ENCODE measurements at places on chromosomes 4 and X.

- DNase-seq, result no peak
These were observed 551 bp downstream of the NPNT start for GRCh38 chr4:105895583-105896460.

DNA sequence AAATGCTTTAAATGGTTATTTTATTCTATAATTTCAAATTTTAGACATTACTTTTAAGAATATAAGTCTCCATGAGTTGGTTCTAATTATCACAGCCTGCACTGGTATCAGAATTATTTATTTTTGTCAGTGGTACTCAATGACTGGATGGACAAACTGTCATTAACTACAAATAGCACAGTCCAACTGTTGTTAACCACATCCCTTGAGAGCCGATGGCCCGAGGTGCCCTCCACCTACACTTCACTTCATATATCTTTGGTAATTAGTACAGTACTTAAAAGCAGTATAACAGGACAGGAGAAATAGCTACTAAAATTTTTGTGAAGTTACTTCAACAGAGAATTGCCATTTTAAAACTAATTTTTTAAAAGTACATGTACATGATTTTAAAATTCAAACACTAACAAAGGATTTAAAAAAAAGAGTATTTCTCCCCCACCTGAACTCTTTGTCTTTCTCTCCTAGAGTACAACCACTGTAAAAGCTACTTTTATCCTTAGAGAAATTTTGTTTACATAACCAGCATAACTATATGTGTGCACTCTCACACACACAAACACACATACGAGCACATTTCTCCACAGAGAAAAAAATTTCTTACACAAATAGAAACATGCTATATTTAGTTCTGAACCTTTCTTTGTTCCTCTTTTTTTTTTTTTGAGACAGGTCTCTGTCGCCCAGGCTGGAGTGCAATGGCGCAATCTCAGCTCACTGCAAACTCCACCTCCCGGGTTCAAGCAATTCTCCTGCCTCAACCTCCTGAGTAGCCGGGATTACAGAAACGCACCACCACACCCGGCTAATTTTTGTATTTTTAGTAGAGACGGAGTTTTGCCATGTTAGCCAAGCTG, 6.5 kb downstream of the TIFA start:
- no peak for DNase-seq

DNA sequence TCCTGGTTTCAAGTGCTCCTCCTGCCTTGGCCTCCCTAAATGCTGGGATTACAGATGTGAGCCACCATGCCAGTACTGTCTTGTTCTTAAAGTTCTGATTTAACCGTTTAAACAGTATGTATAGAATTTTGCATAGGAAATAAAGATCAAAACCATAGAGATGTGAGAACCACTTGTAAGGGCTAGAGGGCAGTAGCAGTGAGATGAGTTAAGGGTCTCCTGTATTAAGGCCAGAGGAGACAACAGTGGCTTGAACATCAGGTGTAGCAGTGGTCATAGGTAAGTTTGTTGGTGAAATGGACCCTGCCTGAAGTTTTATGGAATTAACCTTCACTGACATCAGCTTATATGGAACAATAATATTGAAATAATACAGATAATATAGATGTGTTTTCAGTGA, 155.7 kb downstream of the SLC4A4 start:
- DNase-seq, result no peak

- no peak for DNase-seq
These were observed 43.6 kb downstream of the ADGRG4 start for GRCh38 chrX:136344320-136344719.

DNA sequence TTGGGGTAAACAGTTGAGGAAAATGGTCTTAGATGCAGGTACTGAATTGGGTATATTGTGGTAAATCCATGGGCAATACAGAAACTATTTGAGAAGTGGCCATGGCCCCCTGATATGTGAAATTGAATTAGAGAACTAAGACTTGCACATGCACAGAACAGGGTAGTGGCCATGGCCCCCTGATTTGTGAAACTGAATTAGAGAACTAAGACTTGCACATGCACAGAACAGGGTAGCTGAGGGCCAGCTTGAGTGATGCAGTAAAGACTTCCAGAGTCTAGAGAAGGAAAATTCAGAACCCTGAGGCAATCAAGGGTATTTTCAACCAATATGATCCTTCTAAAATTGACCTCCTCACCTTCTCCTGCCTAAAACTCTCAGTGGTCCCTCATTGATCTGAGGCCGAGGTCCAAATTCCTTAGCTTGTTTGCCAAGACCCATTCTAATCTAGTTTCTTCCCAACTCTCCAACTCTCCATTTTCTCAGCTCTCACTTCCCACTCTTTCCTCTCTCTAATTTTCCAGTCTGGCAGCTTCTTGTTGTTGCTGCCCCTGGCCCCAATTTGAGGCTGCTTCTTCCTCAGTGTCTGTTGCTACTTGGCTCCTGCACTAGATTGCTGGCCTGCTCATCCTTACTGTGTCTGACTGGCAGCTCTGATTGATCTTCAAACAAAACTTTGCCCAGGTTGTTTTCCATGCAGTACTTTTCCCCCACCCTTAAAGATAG, 72.4 kb downstream of the FRAS1 start:
- no peak for DNase-seq

- no peak for DNase-seq
These were observed 39.1 kb upstream of the NPFFR2 start for GRCh38 chr4:71992571-71993312.

DNA sequence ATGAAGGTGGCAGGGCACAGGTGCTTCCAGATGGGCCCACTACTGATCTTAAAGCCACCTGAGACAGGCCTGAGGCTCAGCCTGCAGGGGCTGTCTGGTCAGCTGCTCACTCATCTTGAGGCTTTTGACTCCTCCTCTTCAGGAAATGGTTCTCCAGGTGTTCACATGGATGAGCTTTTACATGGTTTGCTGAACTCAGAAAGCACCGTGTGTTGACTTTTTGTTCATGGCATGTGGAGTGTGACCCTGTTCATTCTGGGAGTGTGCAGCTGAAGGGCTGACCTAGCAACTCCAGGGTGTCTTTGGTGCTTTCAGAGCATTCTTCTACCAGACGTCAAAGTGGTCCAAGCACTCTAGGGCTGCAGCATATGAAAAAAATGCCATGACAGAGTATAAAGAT, 111.1 kb downstream of the CCNG2 start:
- DNase-seq, result no peak

DNA sequence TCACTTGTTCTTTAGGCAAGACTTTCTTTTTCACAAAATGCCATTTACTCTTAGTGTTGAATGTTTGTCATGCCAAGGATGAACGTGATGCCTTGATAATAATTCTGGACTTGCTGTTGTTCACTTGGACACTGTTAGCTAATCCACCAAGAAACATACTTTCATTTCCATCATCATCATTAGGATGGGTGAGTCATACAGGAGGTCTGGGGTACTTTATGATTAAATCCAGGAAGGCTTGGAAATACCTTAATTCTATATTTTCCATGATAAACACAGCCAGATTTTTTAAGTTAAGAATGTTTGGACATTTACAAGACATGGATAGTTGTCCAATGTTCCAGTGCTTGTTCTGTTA, 260.7 kb upstream of the GIMD1 start:
- DNase-seq, result no peak

- DNase-seq, result no peak
These were observed 300.6 kb upstream of the SPANXN1 start for GRCh38 chrX:144946666-144947065.

- no peak for DNase-seq
These were observed 33.9 kb downstream of the CPLX1 start for GRCh38 chr4:791898-792625.

- no peak for DNase-seq
These were observed 54.1 kb upstream of the CDKN2AIP start for GRCh38 chr4:183390374-183390773.

GRCh38 chr4:102169345-102169744, 175.9 kb downstream of the SLC39A8 start:
- DNase-seq, result no peak

GRCh38 chrX:88883200-88883599, 136.2 kb downstream of the CPXCR1 start:
- no peak for DNase-seq

GRCh38 chrX:19705196-19705769, 182.1 kb downstream of the SH3KBP1 start:
- no peak for DNase-seq

- no peak for DNase-seq
These were observed 5.2 kb downstream of the DDX3X start for GRCh38 chrX:41339148-41339547.

DNA sequence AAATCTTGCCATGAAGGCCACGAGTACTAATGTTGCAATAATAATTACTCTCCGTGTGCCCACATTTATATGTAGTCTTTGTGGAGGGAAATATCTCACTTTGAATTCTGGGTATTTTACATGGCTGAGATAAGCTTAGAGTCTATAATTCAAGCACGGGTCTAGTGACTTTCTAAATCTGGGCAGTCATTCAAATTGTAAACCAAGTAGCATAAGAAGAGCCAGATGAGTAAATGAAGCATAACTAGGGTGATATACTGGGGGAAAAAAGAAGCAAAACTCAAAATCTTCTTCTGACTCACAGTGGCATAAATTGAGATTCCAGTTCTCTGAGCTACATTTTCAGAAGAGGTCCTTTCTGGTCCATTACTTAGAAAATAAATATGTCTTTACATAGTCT, 53.0 kb downstream of the MAPK10 start:
- DNase-seq, result no peak

- no peak for DNase-seq
These were observed 64.5 kb upstream of the PDE5A start for GRCh38 chr4:119693126-119693525.

Measured in C1 segment of cervical spinal cord (tissue), 14 donors.